ENCODE measurements at places on chromosomes 13 and 19.
A peak's percentile ranks its signal among the peaks of the same experiment; 100 is the strongest.

GRCh38 chr13:96020155-96020575 lies 33.0 kb downstream of the UGGT2 start:
- DNase-seq: peak; percentile 19

DNA sequence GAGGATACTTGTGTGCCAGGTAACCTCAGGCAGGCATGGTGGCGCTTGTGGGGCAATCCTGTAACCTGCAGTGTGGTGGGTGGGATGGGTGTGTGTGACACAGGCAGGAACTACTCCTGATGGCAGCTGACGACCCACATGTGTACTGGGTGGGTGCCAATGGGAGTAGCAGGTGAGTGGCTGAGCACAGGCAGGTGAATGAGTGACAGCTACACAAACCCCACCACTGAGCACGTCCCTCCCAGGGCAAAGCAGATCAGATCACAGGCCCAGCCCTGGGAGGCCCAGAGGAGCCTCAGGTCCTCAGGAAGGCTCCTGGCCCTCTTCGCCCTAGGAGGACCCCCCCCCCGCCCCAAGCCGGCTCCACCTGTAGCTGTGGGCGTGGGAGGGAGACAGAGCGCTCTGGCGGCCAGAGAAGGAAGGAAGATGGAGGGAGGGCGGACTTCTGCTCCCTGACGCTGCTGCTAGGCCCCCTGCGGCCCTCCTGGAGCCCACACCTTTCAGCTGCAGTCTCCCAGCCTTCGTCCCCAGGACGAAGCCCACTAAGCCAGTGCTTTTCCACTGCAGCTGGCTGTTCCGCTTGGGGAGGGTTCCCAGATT lies 1.3 kb upstream of the ZNF181 start:
- DNase-seq: no peak

- no peak for DNase-seq
These were observed 287.5 kb downstream of the ZNF536 start for GRCh38 chr19:30659638-30660037.

- DNase-seq: no peak
These were observed 53.1 kb downstream of the FOXO1 start for GRCh38 chr13:40613192-40613818.

DNA sequence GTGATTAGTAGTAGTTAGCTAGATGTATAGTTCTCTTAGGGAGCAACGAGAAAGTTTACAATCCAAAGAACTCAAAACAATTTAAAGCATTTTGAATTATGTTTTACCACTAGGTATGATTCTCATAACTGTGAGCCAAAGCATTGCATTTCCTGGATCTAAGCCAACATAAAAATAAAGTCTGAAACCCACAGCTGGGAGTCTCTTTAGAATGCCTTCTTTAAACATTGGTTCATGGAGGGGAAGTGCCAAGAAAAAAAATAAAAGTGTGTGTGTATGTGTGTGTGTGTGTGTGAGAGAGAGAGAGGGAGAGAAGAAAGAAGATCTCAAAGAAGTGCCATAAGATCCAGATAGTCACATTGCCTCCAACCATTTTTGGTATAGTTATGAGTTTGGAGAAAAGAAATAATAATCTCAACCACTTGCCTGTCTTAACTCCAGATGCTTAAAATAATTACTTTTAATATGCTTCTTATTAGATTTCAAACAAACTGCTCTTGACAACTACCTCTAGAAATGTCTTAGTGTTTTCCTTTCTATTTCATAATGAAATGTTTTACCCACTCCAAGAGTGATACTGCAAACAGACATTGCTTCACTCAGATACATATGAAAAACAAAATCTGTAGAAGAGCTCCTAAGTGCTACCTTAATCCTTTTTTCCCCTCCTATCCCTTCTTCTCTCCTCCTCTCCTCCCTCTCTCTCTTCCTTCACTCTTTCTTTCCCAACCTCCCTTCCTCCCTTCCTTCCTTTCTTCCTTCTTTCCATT lies 554.1 kb downstream of the KCTD12 start:
- DNase-seq: no peak

- no peak for DNase-seq
These were observed 29.4 kb downstream of the TBC1D4 start for GRCh38 chr13:75452564-75452963.

DNA sequence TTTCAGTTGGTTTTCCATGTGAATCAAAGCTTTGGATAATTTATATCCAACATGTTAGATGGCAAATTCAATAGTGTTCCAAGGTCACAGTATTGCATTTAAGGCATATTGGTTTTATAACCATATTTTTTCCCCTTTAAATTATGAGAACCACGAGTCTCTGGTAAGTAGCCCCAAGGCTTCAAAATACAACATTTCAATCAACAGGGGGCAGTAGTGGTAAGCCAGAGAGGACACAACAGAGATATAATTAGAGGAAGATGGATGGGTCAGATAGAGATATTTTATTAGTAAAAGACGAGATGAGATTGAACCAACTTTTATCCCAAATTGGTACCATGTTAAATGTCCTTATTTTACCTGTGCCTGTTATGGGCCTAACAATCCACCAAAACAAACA lies 53.1 kb downstream of the KL start:
- no peak for DNase-seq

DNA sequence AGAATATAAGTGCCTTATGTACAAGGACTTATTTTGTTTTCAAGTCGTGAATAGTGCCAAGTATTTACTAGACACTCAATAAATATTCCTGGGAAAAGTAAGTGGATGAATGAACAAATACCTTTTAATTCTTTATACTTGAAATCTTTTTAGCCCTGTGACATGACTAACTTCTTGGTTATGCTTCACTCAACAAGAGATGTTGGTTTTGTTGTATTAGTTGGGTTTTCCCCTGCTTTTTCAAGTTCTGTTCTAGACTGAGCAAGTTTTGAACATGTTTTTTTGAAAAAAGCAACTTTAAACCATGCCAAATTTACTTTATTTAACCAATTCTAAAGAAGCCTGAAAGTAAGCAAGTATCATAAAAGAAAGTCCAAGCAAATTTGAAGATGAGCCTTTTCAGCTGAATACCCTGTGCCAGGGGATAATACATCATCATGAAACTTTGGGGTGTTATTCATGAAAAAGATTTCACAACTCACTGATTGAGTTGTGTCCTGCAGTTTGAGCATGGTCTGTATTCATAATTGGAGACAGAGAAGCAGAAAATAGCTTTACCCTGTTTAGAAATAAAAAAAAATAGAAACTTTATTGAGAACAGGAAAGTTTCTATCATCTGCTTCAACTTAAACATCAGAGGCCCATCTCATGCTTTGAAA lies 11.1 kb downstream of the LMO7 start:
- no peak for DNase-seq

DNA sequence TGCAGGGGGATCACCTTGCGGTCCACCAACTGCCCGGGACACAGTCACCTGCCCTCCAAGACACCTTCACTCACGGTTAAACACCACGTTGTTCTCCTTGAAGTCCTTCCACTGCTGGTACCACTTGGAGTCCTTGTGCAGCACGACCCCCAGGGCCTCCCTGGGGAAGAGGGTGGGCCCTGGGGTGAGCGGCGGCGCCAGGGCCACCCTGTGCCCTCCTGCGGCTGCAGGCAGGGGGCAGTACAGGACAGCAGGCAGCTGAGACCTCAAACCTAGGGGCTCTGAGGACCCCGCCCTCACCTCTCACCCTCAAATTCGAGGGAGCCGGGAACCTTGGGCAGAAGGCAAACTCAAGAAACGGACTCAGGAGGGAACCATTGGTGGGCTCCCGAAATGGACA lies 7.5 kb upstream of the CTXN1 start:
- no peak for DNase-seq

DNA sequence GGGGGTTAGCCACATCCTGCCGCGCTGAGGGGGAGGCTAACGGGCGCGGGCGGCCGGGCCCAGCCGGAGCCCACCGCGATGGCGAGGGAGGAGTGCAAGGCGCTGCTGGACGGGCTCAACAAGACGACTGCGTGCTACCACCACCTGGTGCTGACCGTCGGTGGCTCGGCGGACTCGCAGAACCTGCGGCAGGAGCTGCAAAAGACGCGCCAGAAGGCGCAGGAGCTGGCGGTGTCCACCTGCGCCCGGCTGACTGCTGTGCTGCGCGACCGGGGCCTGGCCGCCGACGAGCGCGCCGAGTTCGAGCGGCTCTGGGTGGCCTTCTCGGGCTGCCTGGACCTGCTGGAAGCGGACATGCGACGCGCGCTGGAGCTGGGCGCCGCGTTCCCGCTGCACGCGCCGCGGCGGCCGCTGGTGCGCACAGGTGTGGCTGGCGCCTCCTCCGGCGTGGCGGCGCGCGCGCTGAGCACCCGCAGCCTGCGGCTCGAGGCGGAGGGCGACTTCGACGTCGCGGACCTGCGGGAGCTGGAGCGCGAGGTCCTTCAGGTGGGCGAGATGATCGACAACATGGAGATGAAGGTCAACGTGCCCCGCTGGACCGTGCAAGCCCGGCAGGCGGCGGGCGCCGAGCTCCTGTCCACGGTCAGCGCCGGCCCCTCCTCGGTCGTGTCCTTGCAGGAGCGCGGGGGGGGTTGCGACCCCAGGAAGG lies 692 bp downstream of the RGS9BP start:
- DNase-seq: no peak

GRCh38 chr19:11284515-11284914 lies 11.4 kb upstream of the TSPAN16 start:
- no peak for DNase-seq

- no peak for DNase-seq
These were observed at the start of gene GAMT for GRCh38 chr19:1401138-1401888. GAMT (minus strand) TSS chr19:1401542; CDS start chr19:1401476, 66 bp downstream.

- DNase-seq: no peak
These were observed 37.6 kb downstream of the SPRY2 start for GRCh38 chr13:80303225-80303811.

- DNase-seq: no peak
These were observed 31.2 kb upstream of the TEX29 start for GRCh38 chr13:111289251-111289650.

DNA sequence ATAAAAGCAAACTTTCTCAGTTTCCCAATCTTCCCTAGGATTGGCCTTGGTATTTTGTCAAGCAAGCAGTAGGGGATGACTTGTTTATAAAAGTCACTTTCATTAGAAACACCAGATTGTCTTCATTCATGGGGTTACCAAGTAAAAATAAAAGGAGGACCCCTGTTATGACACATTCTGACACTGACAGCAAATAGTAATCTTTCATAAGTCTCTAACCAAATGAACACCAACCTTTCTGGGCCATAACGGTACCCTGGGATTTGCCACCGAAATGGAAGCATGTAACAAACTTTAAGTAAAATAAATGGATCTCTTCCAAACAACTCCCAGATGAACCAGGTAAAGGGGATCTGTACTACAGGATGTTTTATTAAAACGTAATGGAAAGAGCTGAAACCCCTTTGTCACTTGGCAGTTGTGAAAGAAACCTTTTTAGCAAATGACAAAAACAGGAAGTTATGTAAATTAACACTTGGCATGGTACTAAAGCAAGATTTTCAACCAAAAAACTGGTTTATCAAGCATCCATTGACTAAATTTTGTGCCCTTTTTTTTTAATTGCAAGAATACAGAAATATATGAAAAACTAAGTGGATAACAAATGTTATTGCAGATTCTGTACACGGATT lies 335.6 kb downstream of the RBM26 start:
- DNase-seq: no peak

DNA sequence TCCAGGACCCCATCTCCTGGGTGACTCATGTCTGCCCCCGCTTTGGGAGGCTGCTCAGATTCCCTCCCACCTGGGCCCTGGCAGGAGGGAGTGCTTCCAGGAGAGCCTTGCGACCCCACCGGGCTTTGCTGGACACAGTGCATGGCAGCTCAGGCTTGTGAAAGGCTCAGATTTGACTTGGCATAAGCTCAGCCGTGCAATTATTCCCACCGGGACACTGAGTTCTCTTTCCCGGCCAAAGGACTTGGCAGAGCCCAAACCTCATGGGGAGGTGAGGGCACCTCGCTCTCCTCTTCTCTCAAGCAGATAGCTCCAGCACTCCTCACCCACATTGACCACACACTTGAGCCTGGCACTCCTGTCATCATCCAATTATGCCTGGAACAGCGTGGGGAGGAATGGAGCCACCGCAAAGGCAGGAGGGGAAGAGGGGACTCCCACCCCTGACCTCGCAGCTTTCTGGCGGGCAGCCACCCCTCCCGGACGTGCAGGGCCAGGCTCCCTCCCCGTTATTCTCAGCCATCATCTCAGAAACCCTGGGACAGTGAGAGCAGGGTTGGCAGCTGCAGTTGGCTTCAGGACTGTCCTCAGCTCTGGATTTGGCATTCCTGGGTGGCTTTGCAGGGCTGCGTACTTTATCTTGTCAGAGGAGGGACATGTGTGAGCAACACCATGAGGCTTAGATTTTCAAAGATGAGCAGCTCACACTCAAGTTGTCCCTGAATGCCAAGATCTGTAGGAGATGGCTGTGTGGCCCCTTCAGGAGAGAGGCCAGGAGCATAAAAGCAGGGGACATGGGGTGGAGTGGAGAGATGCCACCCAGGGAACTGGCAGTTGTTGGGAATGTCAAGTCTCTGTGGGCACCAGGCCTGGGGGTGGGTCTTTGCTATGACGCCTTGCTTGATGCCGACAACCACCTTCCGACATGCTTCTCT lies 306.2 kb downstream of the TEX29 start:
- DNase-seq: no peak

DNA sequence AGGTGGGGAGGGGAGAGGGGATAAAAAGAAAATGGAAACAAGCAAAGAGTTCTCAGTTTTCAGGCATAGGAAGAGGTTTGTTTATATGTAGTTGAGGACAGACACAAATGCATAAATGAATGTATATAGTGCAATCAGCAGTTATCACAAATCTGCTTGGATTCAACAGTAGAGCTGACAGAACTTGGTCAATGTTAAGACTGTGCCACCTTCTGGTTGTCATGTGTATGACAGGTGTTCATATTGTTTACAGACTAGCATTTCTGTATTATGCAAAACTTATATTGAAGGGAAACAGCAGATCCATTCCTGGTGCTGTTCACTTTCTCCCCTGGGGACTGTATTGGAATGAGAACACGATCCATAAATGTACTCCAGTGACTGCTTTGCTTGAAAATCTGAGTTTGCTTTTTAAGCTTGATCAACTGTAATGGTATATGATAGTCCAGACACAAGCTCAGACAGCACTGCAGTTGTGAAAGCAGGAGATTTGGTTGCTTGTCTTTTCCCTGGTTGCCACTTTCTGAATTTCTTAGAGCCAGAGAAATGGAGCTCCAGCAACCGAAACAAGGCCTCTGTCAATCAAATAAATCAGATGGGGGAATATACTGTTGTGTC lies 319.5 kb upstream of the OBI1 start:
- peak; percentile 53 for DNase-seq

Data from NCI-H187 (cell line).